ENCODE measurements at places on chromosomes 1 and 21.

- no peak for DNase-seq
These were observed 71.1 kb downstream of the NPHP4 start for GRCh38 chr1:5921129-5921528.

- peak; percentile 52 for DNase-seq
These were observed 586 bp upstream of the AGPAT3 start for GRCh38 chr21:43864313-43864961.

GRCh38 chr21:33691945-33692603 is 49.8 kb downstream of the ITSN1 start:
- DNase-seq, result no peak

GRCh38 chr1:230753586-230754251 is 6.5 kb downstream of the CAPN9 start:
- DNase-seq, result peak; percentile 73

- no peak for DNase-seq
These were observed 117.7 kb upstream of the SGIP1 start for GRCh38 chr1:66416295-66416694.

- no peak for DNase-seq
These were observed 28.4 kb downstream of the JUN start for GRCh38 chr1:58755468-58755872.

DNA sequence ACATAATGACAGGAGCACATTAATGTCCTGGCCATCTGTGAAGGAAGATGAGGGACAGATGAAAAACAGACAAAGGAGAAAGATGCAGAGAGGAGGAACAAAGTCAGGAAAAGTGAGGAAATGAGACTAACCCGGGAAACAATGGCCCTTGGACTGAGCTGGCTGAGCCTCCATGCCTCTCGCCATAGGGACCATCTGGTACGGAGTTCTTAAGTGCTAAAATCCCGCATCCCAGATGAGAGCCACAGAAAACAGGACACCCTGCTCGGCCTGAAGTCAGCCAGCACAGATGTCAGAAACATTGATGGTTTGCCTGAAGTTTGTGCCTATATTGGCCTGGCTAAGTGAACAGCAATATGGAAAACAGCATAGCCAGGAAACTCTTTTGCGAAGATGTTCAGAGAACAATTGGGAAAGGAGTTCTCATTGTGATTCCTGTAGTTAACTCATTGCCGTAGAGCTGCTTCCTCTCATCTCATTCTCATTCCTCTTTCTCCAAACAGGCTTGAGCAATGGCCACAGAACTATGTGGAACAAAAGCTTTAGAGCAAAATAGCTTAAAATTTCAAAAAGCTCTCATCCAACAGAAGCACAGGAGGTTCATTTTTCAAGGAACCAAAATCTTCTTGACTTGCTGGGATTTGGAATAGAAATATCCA is 96.6 kb downstream of the ASTN1 start:
- DNase-seq, result no peak

DNA sequence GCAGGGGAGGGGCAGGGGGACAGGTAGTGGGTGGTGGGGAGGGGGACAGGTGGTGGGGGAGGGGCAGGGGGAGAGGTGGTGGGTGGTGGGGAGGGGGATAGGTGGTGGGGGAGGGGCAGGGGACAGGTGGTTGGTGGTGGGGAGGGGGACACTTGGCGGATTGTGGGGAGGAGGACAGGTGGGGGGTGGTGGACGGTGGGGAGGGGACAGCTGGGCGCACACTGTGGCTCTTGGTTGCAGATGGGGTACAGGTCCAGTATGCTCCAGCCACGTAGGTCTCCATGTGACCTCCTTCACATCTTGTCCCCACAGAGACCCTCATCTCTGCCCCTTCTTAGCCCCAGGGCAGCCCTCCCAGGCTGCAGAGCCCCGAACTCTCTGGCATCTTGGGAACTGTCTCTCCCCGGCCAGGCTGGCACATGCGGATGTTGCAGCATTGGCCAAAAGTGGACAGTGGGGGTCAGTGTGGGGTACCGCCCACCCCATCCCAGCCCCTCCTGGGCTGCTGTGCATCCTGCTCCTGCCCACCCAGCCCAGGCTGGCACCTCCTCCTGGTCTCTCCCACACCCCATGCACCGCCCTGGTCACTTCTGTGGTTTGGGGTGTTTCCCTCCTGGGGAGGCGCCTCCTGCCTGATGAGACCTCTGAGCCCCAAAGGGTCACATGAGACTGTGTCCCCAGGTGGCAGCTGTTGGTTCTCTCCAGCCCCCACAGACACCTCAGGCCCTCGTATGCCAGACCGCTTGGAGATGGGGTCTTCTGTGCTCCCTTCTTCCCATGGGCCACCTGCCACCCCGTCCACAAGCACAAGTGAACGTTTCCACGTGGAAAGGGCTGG is 7.6 kb upstream of the SLC19A1 start:
- no peak for DNase-seq

All from HAP-1 (cell line).